Putamen (tissue), 1 donor: ENCODE measurements at places on chromosomes 16 and 17.

DNA sequence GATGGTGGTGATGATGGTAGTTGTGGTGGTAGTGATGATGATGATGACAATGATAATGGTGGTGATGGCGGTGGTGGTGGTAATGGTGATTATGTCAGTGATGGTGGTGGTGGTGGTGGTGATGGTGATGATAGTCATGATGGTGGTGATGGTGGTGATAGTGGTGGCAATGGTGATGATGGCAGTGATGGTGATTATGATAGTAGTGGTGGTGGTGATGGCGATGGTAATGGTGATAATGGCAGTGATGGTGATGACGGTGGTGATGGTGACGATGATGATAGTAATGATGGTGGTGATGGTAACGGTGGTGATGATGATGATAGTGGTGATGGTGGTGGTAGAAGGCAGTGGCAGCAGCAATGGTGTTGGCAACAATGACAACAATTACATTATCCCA is 55.3 kb downstream of the RBFOX3 start:
- DNase-seq: no peak

DNA sequence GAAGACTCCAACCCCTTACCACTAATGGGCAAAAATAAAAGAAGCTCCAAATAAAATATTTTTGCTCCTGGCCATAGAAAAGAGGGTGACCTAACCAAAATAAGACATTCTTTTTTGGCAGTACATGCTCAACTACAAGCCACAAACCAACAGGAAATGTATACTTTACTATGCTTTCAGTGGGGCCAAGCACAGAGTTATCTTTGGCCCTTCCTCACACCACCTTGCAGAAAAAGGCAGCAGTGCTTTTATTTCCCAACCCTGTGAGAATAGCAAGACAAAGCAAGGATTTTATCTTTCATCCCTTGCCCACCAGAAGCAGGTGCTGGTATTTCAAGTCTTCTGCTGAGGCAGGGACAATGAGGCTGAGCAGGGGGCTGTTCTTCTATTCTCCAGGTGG is 1493.1 kb downstream of the CDH11 start:
- DNase-seq: no peak

DNA sequence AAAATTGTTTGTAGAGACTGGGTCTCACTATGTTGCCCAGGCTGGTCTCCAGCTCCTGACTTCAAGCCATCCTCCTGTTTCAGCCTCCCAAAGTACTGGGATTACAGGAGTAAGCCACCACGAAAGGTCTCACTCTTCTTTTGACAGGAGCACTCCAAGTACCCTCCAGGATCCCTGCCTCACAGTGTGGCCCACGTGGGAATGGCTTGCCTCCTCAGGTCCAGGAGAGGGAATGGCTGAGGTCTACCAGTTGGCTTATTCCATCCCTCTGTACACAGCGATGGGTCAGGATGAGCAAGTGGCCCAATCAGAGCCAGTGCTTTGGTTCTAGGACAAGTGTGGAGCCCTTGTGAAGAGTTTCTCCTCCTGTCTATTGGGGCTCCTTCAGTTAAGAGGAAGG is 73.7 kb upstream of the ZNF423 start:
- no peak for DNase-seq

GRCh38 chr17:36463916-36464764 is 22.3 kb upstream of the ZNHIT3 start:
- DNase-seq: no peak

DNA sequence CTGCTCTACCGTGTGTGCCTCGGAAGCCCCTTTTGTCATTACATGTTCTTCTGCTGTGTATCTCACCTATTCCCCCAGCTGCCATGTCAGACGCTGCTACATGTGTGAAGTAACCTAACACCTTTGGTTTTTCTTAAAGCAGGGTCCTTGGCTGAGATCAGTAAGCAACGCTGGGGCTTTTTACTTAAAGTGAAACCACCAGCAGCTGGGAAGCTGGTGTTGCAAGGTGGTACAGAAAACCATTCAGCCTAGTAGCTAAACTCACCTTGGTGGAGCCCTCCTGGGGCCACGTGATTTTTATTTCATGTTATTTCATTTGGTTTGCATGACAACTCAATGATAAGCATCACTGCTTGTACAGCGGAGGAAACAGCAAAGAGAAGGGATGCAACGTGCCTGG is 62.6 kb downstream of the PLCG2 start:
- DNase-seq: no peak

DNA sequence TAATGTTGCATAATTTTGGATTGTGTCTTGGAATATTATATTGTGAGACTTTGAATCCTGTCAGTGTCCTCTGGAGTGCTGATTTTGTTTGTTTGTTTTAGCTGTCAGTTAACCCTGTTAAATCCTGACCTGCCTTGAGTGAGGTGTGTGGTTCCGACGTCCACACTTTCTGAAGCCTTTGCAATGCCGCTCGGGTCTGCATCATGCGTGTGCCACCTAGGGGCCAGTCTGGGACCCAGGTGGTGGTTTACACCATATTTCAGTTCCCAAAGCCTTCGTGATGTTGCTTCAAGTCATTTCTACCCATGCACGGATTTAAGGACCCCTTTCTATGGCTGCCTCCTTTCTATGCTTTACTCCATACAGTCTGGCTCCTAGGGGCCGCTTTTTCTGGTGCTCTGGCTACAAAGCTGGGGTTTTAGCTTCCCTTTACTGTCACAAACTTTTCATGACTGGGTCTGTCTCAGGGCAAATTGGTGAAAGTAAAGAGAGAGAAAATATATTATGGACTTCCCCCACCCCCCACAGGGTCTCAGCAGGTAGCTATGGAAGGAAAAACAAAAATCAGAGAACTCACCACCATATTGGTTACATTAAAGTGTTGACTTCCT is 11.4 kb upstream of the OR4D1 start:
- no peak for DNase-seq

DNA sequence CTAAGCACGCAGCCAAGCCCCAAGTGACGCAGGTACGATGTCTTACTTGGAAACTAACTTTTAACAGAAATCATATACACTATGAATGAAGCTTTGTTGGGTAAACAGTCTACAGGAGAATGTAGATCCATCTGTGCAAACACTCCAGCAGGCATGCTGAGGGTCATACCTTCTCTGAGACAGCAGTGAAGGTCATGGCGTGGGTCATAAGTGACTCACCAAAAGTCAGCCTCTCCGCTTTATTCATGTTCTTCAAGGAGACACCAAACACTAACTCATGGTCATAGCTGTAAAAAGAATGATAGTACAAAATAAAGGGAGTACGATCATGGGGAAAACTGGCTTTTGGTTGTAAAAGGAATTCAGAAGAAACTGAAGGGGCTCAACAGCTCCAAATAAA is 20.6 kb downstream of the BLMH start:
- no peak for DNase-seq

GRCh38 chr17:2687074-2687418 is 24.5 kb downstream of the CLUH start:
- no peak for DNase-seq

DNA sequence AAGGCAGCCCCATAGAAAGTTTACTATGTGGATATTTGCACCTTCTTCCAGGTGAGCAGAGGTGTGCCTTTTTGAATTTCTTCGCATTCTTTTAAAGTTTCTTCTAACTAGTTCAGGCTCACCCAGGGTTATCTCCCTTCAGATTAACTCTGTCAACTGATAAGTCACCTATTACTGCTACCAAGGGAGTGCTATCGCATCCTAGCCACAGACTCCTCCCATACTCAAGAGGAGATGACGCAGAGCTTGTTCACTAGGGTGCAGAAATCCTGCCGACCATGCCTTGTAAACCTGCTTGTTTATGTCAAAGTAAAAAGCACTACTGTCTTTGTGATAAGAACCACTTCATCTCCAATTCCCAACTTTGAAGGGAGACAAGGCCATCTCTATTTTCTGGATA is 390.1 kb downstream of the RBFOX1 start:
- DNase-seq: no peak

DNA sequence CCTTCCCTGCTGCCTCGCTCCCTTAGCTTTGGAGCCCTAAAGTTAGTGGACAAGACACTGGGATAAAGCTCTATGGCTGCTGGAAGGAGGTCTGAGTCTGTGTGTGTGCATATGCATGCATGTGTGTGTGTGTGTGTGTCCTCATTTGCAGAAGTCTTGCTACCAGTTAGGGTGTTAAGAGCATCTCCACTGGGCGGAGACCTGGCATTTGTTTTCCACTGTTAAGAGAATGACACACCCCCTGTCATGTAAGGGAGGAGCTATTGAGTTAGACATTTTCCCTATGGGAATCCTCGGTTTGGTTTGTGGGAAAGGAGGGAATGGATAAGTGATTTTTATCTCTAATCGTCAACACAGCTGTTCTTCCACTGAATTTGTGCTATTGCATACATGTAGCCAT is 24.8 kb upstream of the ARHGAP23 start:
- no peak for DNase-seq

- no peak for DNase-seq
Measured at GRCh38 chr17:37648555-37648954, 5.3 kb upstream of the DDX52 start.

- no peak for DNase-seq
Measured at GRCh38 chr16:1427473-1428461, 3.1 kb upstream of the PERCC1 start.

DNA sequence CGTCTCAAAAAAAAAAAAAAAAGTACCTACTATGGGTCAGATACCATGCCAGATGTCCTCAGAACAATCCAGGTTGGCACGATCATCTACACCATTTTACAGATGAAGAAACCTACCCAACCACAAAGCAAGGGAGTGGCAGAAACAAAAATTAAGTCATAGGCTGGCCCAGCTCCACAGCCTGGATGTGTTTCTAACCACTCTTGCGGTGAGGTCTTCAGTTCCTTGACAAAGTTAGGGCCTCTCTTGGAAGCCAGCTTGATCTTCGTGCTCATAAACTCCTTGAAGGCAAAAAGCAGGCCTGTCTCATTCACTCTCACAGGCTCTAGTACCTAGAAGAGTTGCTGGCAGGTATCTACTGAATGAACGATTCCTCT is 6.2 kb downstream of the GGA2 start:
- no peak for DNase-seq
